ENCODE measurements at places on chromosomes 4 and X.

- no peak for DNase-seq
Measured at GRCh38 chrX:118780509-118780908, 43.1 kb upstream of the ZCCHC12 start.

DNA sequence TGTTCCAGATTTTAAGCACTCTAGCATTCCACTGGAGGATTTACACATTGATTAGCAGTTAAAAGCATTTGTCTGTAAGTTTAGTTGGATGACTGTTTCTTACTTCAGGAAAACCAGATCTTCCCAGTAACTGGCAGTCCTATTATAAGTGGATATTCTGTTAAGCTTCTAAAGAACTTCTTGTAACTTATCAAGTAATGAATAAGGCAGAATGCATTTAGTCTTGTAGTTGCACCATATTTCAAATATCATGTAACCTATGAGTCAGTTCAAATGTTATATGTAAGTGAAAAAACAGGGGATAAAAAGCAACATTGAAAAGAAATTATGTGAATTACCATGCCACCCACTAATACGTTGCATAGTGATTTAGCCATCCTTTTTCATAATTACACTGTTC is 30.2 kb upstream of the TENM3 start:
- no peak for DNase-seq

DNA sequence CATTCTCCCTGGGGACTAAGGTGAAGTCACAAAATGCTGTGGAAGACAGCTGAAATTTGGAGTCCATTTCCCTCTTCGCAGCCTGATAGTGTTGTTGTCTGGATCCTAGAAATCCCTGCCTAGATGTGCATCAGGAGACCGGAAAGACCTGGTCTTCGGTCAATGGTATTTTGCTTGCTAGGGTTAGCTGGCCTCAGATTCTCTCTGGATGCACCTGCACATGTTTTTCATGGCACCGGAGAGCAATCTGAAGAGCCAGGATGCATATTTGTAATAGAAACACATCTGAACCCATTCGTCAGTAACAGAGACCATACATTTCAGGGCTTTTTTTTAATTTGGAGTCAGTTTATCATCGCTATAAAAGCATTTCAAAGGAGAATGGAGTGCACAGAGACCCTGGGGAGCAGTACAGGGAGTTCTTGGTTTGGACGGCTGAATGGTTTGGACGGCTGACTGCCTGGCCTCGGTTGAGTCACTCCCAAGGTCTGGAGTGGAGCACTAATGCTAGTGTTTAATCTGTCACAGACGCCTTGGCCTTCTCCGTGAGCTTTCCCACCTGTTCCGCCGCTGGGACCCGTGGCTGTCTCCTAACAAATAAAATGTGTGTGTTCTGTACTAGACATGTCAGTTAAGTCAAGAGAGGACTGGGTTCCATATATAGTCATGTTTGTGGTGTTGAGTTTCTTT is 7.5 kb upstream of the PDLIM3 start:
- DNase-seq: no peak

DNA sequence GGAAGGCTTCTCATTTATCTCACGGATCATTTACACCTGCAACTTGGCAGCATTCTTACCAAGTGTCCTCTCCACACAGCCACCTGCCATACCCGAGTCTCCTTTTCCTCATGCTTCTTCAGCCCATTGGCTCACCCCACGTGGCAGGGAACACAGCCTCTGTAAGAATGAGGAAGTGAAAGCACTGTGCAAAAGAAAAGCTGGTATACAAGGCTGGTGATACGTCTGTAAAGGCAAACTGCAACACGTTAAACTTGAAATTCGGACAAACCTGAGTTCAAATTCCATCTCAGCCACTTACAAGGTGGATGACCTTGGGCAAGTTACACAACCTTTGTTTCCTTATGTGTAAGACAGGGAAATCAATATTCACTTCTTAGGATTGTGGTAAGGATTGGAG is 164.0 kb upstream of the RASGEF1B start:
- no peak for DNase-seq

- no peak for DNase-seq
Measured at GRCh38 chr4:142535009-142535408, 311.1 kb downstream of the INPP4B start.

- peak; percentile 3 for DNase-seq
Measured at GRCh38 chr4:60619531-60620305, 580.4 kb upstream of the ADGRL3 start.

- no peak for DNase-seq
Measured at GRCh38 chrX:151983186-151983585, 8.7 kb upstream of the GABRE start.

- DNase-seq: no peak
Measured at GRCh38 chr4:40723728-40724127, 26.0 kb upstream of the NSUN7 start.

DNA sequence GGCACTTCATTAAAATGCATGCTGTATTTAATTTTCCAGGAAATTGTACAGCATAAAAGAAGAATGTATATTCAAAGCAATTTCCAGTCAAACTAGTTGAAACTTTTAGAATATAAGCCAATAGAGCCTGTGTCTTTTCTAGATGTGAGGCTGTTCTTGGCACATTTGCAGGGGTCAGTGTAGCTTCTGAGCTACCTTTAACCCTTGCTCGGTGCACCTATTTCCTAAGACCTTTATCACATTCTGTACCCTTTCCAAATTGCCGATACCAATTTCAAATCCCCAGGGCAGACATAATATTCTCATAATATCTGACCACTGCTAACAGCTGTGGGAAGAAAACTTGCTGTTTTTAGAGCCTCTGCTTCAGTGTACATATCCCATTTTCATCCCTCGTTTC is 43.2 kb downstream of the DCAF8L2 start:
- no peak for DNase-seq

GRCh38 chr4:32135642-32136041 is 1415.5 kb downstream of the PCDH7 start:
- no peak for DNase-seq

DNA sequence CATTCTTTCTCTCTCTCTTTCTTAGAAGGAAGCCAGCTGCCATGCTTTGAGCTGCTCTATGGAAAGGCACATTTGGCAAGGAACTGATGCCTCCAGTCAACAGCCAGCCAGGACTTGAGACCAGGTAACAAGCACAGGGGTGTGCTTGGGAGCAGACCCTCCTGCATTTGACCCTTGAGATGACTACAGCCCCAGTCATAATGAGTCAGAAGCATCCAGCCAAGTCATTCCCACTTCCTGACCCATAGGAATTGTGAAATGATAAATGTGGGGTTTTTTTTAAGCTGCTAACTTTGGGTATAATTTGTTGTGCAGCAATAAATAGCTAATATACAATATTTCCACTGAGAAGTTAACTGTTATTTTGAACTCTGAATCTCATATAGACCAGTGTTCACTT is 446.9 kb downstream of the GRXCR1 start:
- DNase-seq: peak; percentile 69

GRCh38 chr4:16157609-16158503 is 68.4 kb downstream of the TAPT1 start:
- no peak for DNase-seq

- no peak for DNase-seq
Measured at GRCh38 chr4:15075875-15076274, 73.6 kb downstream of the CPEB2 start.

- DNase-seq: no peak
Measured at GRCh38 chrX:31228415-31228832, 156.6 kb upstream of the FTHL17 start.

GRCh38 chr4:8296491-8296890 is 26.9 kb downstream of the HTRA3 start:
- no peak for DNase-seq

GRCh38 chr4:15891312-15891711 is 47.2 kb downstream of the FGFBP1 start:
- DNase-seq: no peak

GRCh38 chrX:124328765-124329164 is 3.7 kb upstream of the TEX13D start:
- DNase-seq: peak; percentile 1

GRCh38 chrX:110308220-110308619 is 9.7 kb downstream of the AMMECR1 start:
- no peak for DNase-seq

DNA sequence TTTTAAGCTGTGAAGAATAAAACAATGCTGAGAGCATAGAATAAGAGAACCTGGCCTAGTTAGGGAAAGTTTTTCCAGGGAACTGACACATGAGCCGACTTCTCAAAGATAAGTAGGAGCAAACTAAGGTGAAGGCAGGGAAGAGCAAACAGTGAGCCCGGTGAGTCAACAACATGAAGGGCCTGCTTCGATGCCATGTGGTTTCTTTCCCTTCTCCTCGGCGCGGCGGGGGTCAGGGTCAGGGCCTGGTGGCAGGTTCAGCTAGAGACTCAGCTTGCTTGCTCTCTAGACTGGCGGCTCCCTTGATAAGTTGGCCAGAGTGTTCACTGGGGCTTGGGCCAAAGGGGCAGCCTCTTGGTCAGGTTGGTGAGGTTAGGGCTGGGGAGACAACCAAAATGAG is 81.1 kb downstream of the DLG3 start:
- no peak for DNase-seq

DNA sequence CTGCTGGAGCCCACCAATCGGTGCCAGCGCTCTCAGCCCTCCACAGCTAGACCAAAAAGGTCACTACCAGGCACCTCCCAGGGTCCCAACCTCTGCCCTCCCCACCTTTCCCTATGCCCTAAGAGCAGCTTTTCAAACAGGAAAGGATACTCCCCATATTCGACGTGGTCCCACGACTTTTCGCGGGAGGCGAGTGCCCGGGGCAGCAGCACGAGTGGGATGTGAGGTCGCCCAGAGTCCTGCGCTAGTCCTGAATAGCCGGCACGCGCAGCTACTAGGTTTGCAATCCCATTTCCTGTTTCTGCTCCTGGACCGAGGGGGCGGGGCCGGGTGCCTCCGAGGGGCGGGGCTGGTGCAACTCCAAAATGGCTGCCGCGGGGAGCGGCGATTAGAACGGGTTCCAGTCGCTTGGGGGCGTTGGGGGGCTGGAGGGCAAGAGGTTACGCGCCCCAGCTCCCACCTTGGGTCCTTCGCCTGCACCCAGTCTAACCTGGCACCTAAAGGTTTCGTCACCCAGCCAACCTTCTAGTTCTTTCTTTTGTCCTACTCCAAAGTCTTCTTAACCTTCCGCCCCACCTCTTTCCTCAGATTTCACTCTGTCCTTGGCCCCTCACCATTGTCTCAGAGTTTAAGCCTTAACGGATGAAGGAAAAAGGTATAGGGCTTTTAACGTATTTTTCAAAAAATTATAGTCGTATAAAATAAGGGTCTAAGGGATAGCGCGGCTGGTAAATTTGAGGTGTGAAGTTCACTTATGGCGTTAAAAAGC is 85.0 kb upstream of the TENT5D start:
- DNase-seq: no peak

- no peak for DNase-seq
Measured at GRCh38 chr4:140837736-140838135, 81.6 kb upstream of the TBC1D9 start.

- no peak for DNase-seq
Measured at GRCh38 chrX:41596596-41596995, 92.2 kb upstream of the GPR34 start.

GRCh38 chrX:68897118-68897945 is 68.5 kb downstream of the EFNB1 start:
- no peak for DNase-seq

DNA sequence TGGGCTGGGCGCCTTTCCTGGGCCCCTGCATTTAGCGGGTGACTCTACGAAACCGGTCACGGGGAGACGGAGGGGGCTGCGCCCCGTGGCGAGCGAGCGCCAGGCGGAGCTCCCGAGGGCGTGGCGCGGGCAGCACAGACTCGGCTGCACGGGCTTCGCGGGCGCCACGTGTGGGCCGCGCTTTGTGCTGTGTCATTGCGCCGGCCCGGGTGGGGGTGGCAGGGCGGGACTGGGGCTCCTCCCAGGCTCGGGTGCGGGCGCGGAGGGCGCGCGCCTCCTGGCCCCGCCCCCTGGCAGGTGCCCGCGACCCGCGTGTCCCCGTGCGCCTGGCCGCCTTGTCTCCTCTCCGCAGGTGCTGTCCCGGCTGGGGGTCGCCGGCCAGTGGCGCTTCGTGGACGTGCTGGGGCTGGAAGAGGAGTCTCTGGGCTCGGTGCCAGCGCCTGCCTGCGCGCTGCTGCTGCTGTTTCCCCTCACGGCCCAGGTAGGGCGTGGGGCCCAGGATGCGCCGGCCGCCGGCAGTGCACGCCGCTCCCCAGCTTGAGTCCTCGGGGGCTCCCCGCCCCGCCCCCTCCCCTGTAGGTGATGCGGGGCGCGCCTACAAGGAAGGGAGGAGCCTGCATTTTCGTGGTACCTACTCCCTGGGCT is 651 bp downstream of the UCHL1 start:
- peak; percentile 74 for DNase-seq

GRCh38 chr4:121676345-121677075 is 20.3 kb downstream of the ANXA5 start:
- no peak for DNase-seq

DNA sequence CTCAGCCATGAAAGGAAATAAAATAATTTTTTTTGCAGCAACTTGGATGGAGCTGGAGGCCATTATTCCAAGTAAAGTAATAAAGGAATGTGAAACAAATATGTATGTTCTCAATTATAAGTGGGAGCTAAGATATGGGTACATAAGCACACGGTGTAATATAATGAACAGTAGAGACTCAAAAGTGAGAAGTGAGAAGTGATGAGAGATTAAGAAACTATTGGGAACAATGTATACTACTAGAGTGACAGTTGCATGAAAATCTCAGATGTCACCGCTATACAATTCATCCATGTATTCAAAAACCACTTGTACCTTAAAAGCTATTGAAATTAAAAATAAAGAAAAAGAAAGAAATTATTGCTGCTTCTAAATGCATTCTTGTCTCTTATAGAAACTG is 182.9 kb upstream of the TACR3 start:
- DNase-seq: no peak

- no peak for DNase-seq
Measured at GRCh38 chr4:1499465-1499864, 93.2 kb upstream of the NKX1-1 start.

- peak; percentile 54 for DNase-seq
Measured at GRCh38 chr4:137956256-137956655, 285.9 kb downstream of the SLC7A11 start.

DNA sequence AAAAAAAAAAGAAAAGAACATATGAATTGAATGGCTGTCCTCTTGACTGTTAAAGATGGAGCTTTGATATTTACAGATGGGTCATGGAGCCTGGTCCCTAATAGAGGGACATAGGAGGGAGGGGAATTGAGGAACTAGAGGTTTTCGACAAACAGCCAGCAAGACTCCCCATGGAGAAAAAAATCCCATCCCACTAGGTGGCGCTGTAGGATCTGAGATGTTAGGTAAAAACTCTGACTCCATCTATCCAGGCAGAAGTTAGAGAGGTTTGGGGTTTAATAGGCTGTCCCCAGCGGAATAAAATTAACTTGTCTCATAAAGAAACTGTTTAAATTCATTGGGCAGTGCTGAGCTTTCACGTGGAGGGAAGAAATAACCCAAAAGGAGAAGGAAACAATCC is 45.9 kb downstream of the HMGB2 start:
- peak; percentile 38 for DNase-seq

DNA sequence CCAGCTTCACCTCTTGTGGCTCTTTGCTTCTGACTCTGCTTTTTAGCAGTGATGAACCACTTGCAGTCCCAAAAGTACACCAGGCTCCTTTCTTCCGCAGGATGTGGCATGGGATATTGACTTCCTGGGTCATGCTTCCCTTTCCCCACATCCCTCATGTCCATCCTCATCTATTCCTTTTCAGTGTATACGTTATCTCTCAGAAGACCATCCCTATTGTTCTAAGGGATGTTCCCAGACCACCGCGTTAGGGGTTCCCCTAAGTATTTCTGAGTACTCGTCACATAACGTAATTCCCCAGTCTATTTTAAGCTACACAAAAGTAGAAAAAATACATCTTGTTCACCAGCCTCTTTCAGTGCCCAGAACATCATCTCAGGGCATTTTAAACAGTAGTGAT is 71.1 kb upstream of the NLGN4X start:
- DNase-seq: no peak

Measured in NCI-H226 (cell line).